ENCODE measurements at places on chromosomes 6 and 20.

- peak; percentile 35 for DNase-seq
Measured at GRCh38 chr6:22399693-22400092, 102.9 kb upstream of the PRL start.

- no peak for DNase-seq
Measured at GRCh38 chr6:125656287-125656870, 93.1 kb upstream of the HEY2 start.

- DNase-seq = no peak
Measured at GRCh38 chr20:50378170-50379000, 131.8 kb upstream of the PTPN1 start.

DNA sequence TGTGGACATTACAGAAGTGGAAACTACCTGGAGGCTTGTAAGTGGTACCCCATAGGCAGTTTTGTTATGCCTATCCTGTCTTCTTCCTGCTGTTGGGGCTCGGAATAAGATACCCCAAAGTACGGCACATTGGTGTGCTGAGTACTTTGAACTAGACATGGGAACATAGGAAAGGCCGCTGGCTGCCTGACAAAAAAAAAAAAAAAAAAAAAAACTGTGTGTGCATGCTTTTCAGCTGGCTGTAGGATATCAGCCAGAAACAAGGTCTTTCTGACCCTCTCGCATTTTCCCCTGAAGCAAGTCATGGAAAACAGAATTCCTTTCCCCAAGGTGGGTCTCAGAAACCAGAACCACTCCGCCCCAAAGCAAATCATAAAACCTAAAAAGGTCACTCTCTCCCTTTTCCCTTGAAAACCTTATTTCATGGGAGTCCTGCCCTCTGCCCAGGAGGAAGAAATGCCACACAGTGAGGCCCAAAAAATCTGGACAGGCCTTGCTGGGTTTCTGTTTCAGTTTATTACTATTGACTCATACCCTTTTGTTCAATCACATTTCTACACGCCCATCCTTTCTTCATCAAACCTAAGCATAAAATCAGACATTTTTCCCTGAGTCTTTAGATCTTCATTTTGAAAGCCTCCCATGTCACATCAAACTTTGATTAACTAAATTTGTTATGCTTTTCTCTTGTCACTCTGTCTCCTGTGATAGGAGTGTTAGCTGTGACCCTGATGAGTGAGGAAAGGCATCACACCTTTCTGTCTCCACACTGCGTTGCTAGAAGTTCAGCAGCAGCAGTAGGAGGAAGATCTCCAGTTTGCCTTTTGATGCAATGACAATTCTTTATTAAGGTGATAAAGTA lies 17.2 kb downstream of the SLC2A12 start:
- no peak for DNase-seq

DNA sequence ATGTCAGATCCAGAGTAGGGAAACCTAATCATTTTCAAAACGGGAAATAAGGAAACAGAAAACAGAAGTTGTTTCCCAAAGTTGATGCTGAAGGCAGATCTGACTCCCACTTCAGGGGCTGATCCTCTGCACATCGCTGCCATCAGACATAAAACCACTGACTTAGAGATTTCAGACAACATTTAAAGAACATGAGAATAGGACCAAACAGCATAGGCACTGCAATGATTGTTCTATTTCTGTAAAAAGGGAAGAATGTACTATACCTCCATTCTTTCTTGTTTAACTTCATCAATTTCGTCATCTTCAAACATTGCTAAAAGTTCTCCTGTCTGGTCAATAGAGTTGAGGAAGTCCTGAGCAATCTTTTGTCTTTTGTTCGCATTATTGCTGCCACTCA lies 324.7 kb upstream of the RUNX2 start:
- DNase-seq = no peak

GRCh38 chr6:133701633-133702331 lies 187.1 kb upstream of the TCF21 start:
- DNase-seq = no peak

GRCh38 chr6:30411515-30412207 lies 66.7 kb downstream of the RPP21 start:
- peak; percentile 9 for DNase-seq

DNA sequence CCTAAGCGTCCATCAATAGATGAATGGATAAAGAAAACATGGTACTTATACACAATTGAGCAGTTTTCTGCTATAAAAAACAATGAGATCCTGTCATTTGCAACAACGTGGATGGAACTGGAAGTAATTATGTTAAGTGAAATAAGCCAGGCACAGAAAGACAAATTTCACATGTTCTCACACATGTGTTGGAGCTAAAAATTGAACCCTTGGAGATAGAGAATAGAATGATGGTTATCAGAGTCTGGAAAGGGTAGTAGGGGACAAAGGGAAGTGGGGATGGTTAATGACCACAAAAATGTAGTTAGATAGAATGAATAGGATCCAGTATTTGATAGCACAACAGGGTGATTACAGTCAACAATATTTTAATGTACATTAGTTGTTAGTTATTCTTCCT lies 1033.5 kb downstream of the HACE1 start:
- DNase-seq = no peak

GRCh38 chr20:38143646-38144554 lies 21.2 kb downstream of the TGM2 start:
- no peak for DNase-seq

- DNase-seq = no peak
Measured at GRCh38 chr20:8152183-8152582, 20.1 kb downstream of the PLCB1 start.

GRCh38 chr6:157644043-157644810 lies 178.8 kb upstream of the SNX9 start:
- DNase-seq = no peak

DNA sequence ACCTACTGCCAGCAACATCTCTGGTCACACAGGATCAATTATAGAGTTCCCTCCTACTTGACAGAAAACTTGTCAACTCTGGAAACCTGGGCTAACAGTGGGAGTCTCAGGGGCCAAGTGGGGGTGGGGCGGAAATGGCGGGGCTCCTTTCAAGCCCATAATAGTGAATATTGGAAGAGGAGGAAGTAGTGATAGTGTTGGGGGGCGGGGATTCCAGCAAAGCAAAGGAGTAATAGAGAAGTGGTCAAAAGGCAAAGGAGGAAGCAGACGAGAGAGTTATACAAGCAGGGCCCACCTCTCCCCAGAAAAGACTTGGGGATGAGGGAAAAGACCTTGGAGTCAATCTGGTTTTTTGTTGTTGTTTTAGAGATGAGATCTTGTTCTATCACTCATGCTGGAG lies 2.1 kb downstream of the DEF6 start:
- no peak for DNase-seq

DNA sequence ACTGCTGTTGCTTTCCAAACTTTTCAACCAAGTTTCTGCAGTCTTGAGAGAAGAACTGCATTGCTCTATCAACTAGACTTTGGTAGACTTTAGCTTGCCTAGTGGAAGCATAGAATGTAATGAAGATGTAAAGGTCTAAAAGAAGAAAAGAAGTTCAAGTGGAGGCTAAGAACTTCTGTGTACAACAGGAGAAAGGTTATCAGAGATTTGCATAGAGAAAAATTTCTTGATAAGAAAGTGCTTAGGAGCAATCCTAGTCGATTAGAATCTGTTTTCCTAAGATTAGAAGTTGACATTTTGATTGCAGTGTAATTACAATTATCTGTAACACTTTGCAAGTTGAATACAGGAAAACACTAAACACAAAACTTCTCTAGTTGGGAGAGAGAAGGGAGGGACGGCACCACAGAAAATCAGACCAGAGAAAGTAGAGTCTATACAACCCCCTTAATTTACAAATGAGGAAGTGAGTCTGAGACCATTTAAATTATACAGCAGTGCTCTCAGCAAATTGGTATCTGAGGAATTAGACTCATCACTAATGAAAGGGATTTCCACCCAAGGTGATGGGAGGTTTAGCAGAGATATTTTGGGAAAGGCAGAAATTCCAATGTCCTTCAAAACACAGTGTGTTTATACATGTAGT lies 194.3 kb upstream of the MARCKS start:
- no peak for DNase-seq

- no peak for DNase-seq
Measured at GRCh38 chr6:86780923-86781322, 156.4 kb upstream of the HTR1E start.

GRCh38 chr6:42363926-42364849 lies 87.5 kb downstream of the TRERF1 start:
- DNase-seq = no peak

DNA sequence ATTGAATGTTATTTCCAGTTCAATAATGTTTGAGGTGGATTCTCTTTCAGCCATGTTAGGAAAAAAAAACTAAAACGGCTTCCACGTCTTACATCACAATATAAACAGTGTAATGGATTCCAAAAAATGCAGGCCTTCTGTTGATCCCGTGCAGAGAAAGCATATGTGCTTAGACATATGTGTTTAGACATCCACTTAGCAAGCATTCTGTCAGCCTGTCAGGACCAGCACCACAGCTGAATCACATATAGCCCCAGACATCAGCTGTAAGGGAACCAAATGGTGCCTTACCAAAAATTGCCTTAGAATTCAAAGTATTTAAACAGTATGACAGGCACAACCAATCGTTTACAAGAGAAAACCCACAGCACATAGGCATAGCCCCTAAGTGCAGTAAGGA lies 304.9 kb downstream of the EYA4 start:
- no peak for DNase-seq

- DNase-seq = no peak
Measured at GRCh38 chr6:43336382-43336781, 27.8 kb upstream of the CRIP3 start.

- no peak for DNase-seq
Measured at GRCh38 chr20:58706150-58706892, 13.7 kb downstream of the NPEPL1 start.

DNA sequence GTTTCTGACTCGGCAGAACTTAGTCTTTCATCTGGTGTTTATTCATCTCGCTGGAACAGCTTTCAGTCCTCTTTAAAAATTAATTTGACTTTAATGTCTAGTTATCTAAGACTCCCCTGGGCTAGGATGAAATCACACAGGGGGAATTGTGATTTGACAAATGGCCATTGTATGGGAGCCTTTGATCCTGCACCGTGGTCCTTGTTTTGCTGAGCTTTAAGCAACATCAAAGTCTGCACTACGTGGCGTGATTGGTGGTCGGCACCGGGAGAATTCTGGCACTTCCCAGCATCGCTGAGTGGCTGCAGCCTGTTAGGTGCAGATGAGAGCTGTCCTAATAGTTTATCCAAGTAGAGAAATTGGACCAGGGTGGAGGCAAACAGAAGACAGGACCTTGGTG lies 146.9 kb downstream of the TBC1D7 start:
- no peak for DNase-seq

- no peak for DNase-seq
Measured at GRCh38 chr6:23394681-23395080, 731.3 kb upstream of the NRSN1 start.

- no peak for DNase-seq
Measured at GRCh38 chr6:63739094-63739687, 103.6 kb downstream of the PHF3 start.

DNA sequence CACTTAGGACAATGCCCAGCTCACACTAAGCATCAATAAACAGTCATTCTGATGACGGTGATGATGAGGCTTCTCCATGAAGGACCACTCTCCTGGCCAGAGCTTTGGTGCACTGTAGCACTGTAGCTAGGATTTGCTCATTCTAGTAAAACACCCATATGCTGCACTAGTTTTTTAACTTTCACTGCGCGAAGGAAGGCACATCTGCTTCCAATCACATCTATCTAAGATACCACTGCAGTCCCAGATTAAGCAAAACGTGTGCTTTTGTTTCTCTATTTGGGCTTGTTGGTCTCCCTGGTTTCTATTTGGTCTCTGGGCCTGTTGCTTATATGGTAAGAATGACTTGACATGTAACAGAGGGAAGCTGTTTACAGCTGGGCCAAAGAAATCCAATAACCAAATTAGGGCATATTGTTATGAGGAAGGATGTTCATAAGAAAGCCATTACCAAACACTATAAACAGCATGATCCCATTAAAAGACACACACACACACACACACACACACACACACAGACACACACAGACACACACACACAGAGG lies 62.4 kb downstream of the FAM229B start:
- DNase-seq = peak; percentile 93

- DNase-seq = no peak
Measured at GRCh38 chr6:113171882-113172281, 685.3 kb upstream of the MARCKS start.

GRCh38 chr6:167695831-167696230 lies 130.9 kb upstream of the AFDN start:
- DNase-seq = no peak

DNA sequence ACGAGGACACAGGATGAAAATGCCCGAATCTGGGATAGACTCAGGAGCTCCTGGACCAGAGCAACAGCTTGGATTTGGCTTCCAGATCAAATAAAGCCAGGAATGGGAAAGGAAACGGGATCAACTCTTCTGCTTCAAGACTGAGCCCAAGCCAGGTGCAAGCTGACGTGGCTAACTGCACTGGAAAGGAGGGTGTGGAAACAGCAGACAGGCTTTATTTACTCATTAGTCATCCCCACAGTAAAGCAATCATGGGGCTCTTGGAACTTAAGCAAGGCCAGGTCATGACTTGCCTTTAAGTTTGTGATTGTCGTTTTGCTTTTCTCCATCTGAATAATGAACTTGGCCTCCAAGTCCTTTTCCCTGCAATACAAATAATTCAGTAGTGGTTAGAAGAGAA lies 45.2 kb downstream of the KIF16B start:
- DNase-seq = peak; percentile 32
